ENCODE measurements at places on chromosomes 6 and 20. TPM values are rescaled to one million over a fixed set of nuclear protein-coding genes. Genes with fewer than 3 reads are reported as not detected.

The GGTLC1 gene
- total RNA-seq = not detected

- DNase-seq = no peak
Observed at GRCh38 chr20:1269235-1269634, 3.1 kb downstream of the SNPH start.

The ZBTB12 gene
- 4.1 TPM for total RNA-seq

The GSTA3 gene
- total RNA-seq = not detected

DNA sequence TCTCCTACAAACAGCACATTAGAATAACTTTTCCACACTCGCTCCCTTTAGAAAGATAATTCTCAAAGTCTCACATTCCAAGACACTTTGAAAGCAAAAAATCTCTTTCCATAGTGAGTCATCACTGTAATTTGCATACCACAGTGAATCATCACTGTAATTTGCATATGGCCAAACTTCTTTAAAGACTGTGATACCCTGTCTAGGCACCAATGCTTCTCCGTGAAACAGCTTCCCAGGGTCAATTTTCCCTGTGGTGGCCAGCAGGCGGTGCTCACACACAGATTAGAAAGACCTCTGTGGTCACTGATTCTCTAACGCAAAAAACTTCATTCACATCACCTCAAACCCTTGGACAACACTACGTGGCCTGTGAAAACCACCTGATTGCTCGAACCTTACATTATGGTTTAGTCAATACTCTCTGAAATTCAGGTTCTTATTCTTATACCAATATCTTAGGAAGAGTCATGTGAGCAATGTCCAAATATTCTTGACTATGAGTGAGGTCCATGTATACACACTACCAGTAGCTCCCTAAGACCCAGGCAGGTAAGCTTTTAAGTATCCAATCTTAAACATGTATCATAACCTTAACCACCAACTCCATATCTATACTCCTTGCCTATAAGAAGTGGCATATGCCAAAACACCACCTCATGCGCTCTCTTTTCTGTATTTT lies 78.5 kb upstream of the PHACTR1 start:
- DNase-seq = no peak

DNA sequence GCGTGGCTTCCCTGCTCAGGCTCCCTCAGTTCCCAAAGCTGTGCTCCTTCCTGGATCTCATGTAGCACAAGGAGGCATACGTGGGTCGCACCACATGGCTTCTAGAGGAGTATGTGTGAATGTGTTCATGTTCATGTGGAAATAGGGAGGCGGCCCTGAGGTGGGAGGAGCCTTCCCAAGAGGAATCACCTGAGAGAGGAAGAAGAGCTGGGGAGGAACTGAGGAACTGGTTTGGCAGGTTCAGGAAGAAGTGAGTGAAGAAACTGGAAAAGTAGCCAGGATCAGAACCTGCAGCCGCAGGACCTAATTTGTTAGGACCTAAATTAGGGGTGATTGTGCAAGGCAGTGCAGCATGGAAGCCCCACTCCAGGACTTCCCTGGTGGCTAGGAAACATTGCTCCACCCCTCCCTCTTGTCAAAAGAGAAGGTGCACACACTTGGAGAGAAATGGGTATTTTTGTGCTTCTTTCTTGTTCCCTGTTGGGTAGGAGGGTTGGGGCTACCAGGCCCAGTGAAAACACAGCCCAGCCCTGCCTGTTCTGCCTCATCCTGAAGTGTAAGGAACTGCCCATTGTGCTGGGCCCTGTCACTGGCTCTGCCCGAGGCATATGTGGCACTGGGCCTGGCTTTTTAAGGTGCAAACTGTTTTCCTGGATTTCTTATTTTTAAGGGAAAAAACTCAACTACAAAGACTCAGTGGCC lies 20.7 kb downstream of the SYNJ2 start:
- no peak for DNase-seq

The SLC32A1 gene
- 0.19 TPM for total RNA-seq

- DNase-seq = no peak
Observed at GRCh38 chr6:90471263-90471662, 115.6 kb downstream of the MAP3K7 start.

- no peak for DNase-seq
Observed at GRCh38 chr20:24619212-24619611, 149.8 kb downstream of the SYNDIG1 start.
